ENCODE measurements at places on chromosomes 2 and 18. TPM values are rescaled to one million over a fixed set of nuclear protein-coding genes. Genes with fewer than 3 reads are reported as not detected.

GRCh38 chr18:44545359-44545985, 135.2 kb upstream of the SETBP1 start:
- no peak for DNase-seq

DNA sequence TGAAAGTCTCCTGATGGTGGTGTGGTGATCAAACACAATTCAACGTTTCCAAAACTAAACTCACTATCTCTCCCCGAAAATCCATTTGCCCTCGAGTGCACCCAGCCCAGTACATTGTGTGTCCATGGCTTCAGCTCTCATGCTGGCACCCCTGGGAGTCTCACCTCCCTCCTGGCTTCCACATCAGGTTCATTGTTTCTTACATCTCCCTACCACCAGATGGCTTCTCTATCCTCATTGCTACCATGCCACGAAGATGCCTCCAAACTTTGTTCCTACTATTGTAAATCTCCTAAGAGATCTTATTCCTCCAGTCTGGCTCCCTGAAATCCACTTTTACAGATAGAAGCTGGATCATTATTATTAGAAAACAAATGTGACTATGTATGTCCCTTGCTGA, 197.0 kb downstream of the MYT1L start:
- DNase-seq = no peak

Gene RTP5
- not detected for total RNA-seq

Gene DSG4
- 0.63 TPM for total RNA-seq

- no peak for DNase-seq
These were observed 60.7 kb downstream of the RND3 start for GRCh38 chr2:150426724-150427123.

- DNase-seq = no peak
These were observed 39.6 kb downstream of the PSMG2 start for GRCh38 chr18:12742453-12742852.

- DNase-seq = no peak
These were observed 159.2 kb upstream of the ACAA2 start for GRCh38 chr18:49972535-49972934.

DNA sequence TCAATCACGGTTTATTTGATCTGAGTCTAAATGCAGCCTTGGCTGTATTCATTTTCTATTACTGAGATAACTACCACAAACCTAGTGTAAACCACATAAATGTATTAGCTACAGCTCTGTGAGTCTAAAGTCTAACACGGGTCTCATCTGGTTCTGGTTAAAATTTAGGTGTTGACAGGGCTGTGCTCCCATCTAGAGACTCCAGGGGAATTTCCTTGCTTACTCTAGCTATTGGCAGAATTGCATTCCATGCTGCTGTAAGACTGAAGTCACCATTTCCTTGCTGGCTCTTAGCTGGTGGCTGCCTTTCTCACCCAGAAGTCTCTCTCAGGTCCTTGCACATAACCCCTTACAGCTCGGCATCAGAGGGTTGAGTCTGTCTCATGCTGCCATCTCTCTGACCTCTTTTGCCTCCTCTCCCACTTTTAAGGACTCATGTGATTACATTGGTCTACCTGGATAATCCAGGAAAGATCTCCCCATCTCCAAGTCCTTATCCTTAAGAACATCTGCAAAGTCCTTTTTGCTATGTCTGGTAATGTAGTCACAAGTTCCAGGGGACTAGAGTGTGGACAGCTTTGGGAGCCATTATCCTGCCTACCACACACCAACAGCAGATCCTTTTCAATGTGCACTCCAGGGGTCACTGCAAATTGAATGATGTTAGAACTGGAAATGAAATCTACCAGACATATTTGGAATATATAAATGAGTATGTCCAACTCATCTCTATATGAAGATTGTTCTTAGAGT, 207.0 kb upstream of the AGAP1 start:
- no peak for DNase-seq

Gene HOXD9
- total RNA-seq = 1.5 TPM

- DNase-seq = no peak
These were observed 7.1 kb downstream of the RNF125 start for GRCh38 chr18:32025744-32026143.

- no peak for DNase-seq
These were observed 326.8 kb downstream of the OSR1 start for GRCh38 chr2:19031642-19032041.

DNA sequence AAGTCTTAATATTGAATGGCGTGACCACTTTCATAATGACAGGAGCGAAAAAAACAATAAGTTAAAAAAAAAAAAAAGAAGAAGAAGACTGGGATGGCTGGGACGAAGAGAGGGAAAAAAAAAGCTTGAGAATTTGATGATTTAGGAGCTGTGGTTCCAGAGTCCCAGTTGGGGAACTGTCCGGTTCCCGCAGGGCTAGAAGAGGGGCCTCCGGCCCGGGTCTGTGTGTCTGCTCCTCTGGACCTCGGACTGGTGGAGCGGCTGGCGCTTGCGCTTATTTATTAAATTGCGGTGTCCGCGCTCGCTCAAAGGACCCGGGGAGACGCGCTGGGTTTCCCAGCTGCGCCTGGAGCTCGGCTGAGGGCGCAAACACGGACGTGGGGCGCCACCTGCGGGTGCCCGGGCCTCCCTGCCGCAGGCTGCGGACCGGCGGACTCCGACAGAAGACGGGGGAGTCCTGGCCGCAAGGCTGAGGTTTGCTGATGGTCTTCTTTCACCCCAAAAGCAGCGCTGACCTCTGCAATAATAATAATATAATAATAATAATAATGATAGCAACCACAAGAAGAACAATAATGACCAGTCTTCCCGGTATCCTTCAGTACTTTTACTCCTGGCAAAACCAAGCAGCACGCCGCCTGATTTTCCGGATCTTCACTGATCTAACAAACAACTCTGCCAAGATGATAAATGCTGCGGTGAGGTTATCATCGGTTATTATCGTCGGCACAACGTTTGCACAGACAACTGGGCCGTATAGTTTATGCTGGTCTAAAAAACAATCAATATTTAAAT, at the start of gene CBLN2:
TSS of gene CBLN2 (minus strand) at position 251 of the 795 bp plus-strand sequence. CDS start 2,182 bp downstream, outside the sequence.
- DNase-seq = no peak

GRCh38 chr2:213152065-213152794, 818 bp upstream of the IKZF2 start:
- DNase-seq = peak; percentile 32

DNA sequence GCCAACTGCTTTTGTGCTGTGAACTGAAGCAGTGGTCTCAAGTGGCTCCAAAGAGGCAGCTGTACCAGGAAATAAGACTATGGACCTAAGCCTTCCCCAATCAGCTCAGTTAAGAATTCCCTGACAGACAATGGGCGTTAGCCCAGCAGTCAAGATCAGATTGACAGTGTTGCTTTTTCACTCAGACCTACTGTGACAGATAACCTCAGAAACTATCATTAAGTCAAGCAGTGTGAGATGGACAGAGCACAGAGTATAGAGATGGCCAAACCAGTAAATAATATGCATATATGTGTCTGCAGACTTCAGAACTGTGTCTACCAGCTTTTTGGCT, 215.3 kb downstream of the ZFP36L2 start:
- DNase-seq = no peak

GRCh38 chr2:120442923-120443571, 97.1 kb downstream of the INHBB start:
- DNase-seq = no peak

- no peak for DNase-seq
These were observed 46.2 kb downstream of the CAB39 start for GRCh38 chr2:230758566-230759480.

Gene AGXT
- not detected for total RNA-seq

GRCh38 chr2:191029280-191029950, 15.4 kb upstream of the STAT1 start:
- DNase-seq = no peak

All from omental fat pad (tissue), 4 donors.